ENCODE measurements at places on chromosomes 1 and 21.

- DNase-seq, result no peak
Measured at GRCh38 chr1:183043872-183044854, 20.9 kb downstream of the LAMC1 start.

- no peak for DNase-seq
Measured at GRCh38 chr1:231508941-231509340, 19.5 kb upstream of the TSNAX start.

GRCh38 chr1:208974717-208975116 lies 608.8 kb upstream of the CAMK1G start:
- no peak for DNase-seq

DNA sequence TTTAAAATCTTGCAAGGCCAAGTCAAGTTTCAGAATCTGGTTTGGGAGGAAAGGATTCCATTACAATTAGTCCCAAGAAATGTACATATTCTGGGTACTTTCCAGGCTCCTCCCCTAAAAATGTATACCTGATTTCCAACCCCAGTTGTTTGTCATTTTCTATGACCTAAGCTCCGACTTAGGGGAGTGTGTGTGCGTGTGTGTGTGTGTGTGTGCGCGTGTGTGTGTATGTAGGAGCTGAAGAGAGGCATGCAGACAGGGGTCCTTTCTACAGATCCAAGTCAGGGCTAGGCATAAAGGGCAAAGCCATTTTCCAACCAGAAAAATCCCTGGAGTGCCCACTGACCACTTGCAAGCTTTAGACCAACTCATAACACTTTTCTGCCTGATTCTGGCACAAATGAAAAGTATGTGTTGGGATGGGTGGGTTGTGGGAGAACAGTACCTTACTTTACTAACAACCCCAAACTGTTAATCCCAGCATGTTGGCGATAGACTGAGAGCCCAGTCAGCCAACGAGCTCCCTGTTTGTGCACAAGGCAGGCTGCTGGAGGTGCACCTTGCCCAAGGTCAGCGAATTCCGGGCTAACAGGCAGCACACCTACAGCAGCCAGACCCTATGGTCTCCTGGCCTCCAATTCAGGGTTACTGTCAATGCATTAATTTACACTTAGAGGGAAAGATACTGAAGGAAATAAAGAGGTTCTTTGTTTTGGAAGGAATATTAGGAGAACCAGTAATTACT lies 1.7 kb downstream of the TRABD2B start:
- no peak for DNase-seq

- DNase-seq, result no peak
Measured at GRCh38 chr1:92404661-92405060, 82.1 kb downstream of the GFI1 start.

GRCh38 chr1:207981976-207982375 lies 71.1 kb upstream of the CD34 start:
- DNase-seq, result no peak

- no peak for DNase-seq
Measured at GRCh38 chr1:20266642-20267041, 24.0 kb upstream of the VWA5B1 start.

GRCh38 chr1:196674908-196675307 lies 23.1 kb downstream of the CFH start:
- DNase-seq, result no peak

DNA sequence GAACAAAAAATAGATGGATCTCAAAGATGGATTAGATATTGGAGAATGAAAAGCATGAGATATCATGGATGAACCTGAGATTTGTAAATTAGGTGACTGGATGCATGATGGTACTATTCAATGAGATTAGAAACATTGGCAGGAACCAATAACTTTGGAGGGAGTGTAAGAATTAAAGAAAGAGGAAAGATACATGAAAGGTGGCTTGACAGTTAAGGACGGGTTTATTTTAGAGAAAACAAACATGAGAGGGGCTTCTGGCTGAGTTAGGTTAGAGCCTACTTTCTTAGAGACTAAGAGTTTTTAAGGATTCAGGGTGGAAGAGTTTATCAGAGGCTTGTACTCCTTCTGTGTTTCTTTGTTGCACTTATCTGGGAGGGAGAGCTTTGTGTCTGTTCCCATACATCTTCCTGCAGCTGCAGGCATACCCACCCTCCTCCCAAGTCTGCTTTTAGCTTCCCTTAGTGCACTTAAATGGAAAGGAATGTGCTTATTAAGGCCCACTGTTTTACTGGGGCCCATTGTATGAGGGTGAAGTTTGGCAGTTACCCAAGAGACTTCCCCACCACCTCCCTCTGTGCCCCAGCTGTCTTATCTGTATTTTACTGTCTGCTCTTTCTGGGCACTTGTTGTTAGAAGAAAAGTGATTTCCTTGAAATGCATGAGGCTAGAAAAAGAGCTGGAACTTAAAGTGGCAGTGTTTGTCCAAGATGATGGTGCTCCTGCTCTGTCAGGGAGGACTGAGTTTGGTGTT lies 26.1 kb upstream of the CR2 start:
- no peak for DNase-seq

DNA sequence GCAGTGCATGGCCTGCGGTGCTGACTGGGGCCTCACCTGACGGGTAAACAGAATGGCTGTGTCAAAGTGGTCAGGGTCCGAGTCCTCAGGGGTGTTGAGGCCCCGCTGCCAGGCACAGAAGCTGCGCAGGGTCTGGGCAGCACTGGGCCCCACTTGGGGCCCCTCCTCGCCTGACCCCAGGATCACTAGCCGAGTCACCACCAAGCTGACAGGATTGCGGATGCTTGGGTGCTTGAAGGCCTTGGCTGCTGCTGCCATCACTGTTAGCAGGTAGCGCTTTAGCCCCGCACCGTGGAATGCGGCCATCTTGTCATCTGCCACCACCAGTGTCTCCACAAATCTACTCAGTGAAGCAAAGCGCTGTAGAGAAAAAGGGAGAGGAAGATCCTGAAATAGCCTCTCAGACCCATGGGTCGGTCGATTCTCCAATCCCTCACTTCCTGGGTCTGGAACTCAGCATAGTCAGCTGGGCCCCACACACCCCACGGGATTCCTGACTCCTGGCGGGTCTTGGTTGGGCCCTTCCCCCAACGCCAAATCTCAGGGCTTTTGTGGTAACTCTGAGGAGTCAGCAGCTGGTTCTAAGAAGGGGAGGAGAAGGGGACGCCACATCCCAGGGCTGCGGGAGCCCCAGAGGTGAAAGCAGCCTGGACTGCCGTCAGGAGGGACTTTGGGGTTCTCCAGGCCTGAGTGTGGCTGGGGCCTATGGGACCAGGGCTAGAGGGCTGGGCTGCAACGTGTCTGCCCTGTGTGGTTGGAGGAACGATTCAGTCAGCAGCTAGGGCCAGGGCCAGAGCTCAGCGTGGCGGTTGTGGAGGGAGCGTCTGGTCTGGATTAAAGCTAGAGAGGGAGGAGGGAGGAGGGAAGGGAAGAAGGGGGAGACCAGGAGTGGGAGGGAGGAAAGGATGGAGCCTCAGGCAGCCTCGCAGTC lies 2.1 kb downstream of the ADAMTS4 start:
- DNase-seq, result peak; percentile 59

DNA sequence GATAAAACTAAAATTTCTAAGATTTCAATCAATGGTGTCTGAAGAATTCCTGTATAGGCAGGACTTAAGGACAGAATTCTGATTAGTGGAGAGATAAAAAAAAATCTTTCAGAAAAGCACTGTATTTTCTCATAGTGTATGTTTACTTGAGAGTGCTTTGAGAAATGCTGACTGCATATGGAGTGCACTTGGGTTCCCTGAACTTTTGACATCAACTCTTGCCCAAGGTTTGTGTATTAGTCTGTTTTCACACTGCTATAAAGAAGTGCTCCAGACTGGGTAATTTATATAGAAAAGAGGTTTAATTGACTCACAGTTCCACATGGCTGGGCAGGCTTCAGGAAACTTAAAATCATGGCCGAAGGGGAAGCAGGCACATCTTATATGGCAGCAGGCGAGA lies 275.0 kb downstream of the LRRC40 start:
- DNase-seq, result no peak

- peak; percentile 14 for DNase-seq
Measured at GRCh38 chr1:156383023-156383422, 14.0 kb downstream of the RHBG start.

DNA sequence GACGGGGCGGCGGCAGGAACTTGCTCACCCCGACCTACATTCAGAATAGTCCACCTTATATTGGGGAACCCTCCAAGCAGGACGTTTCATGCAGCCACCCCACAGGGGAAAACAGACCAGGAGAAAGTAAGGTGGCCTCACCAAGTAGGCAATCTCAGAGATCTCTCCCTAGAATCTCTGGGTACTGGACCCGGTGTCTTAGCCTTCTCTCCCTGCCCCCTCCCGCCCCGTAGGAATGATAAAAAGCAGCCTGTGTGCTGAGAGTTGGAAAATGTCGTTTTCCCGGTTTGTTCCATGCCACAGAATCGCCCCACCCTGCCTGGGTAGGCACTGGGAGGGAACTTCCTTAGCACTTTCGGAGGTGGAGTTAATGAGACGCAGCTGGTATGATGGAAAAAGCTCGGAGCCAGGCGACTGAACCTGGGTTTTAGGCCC lies 789 bp upstream of the PTPN14 start:
- DNase-seq, result no peak

- no peak for DNase-seq
Measured at GRCh38 chr1:46809071-46809470, 10.2 kb downstream of the CYP4B1 start.

DNA sequence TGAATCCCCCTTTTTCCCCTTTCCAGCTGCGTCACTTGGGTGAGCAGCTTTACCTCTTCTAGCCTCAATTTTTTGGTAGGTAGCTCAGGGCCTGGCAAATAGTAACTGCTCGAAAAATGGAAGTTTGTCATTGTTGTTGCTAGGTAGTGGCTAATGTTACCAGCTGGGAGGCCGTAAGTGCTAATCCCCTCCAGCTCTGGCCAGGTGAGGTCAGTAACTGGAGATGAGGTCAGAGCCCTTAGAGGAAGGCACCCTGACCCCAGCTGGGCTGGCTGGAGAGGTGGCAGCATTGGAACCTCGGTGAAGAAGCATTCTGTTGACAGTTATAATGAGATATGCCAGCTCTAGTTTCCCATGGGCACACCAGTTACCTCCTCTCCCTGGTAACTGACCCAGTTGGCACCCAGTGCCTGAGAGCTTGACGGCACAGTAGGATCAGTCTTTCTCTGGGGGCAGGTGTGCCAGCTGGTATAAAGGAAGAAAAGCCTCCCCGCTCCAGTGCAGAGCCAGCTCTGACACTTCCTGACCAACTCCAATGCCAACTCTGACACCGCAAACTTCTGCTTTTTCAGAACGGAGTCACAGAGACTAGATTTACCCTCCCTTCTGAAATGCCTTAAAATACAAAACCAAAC lies 35.0 kb upstream of the SLC2A1 start:
- DNase-seq, result no peak

DNA sequence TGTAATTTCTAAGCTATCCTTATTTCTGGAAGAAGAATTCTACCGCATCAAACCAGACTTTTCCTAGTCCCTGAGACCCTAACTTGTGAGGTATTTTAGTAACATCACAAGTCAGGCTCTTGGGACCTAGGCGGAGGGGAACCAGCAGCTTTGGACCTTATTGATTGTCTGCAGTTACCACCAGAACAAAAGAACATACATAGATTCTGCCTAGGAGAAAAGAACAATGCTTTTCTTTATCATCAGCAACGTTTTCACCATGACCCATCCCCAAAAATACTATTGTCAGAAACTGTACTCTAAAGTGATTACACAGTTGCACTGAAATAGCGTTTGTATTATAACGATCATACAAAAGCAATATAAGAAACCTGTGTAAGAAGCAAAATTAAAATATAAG lies 860.4 kb downstream of the USP25 start:
- DNase-seq, result no peak

- no peak for DNase-seq
Measured at GRCh38 chr1:72419229-72419628, 136.9 kb upstream of the NEGR1 start.

GRCh38 chr1:229238674-229239415 lies 32.1 kb upstream of the RAB4A start:
- DNase-seq, result no peak

DNA sequence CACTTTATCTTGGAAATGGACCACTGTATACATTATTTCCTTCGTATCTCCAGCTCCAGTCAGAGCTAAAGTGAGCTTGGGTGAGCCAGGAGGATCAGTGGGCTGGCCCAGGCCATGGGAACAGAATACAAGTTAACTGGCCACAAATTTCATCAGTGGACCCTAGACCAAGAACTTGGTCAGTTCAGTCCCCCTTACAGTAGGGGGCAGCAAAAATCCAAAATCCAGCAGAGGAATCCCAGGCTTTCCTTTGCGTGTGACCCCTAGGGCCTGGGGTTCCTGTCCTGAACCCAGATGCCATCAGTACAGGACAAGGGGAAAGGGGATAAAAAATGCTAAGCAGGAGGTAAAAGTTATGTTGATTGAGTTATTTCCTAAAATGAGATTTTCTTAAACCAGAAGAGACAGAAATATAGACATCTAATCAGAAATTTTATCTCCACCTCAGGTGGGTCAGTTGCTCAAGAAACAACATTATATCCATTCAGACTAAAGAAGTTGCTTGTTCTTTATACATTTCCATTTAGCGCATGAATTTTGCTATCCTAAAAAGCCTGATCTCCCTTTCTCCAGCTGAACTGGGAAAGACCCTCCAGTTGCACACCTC lies 24.1 kb upstream of the LCE5A start:
- no peak for DNase-seq

- peak; percentile 74 for DNase-seq
Measured at GRCh38 chr1:179081687-179082332, at the start of gene TOR3A. TSS of gene TOR3A (plus strand) at chr1:179082070. CDS start at chr1:179082129, 59 bp downstream.

- no peak for DNase-seq
Measured at GRCh38 chr1:231497629-231498152, 30.8 kb upstream of the TSNAX start.

DNA sequence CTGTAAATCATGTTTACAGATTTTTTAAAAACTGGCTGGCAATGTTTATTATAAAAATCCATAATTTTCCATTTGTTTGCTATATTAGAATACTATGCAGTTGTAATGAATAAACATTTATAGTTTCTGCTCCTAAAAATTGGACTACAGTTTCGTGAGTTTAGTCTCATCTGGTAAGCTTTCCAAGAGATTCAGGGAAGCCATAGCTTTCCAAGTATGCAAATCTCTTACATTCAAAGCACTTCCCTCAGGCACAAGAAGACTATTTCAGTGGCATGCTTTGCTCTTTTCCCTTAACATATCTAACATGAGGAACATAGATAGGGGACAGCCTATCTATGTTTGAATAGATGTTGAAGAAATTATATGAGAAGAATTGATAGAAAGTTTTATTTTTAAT lies 77.2 kb downstream of the ADGRL2 start:
- no peak for DNase-seq

- DNase-seq, result no peak
Measured at GRCh38 chr1:29502911-29503840, 266.9 kb downstream of the PTPRU start.

- no peak for DNase-seq
Measured at GRCh38 chr1:160474392-160475242, 48.4 kb downstream of the SLAMF6 start.

GRCh38 chr1:6965083-6965934 lies 180.1 kb downstream of the CAMTA1 start:
- no peak for DNase-seq

- no peak for DNase-seq
Measured at GRCh38 chr1:28526886-28527285, 21.0 kb downstream of the RCC1 start.

- peak; percentile 11 for DNase-seq
Measured at GRCh38 chr21:15301736-15302135, 236.9 kb upstream of the NRIP1 start.

- DNase-seq, result no peak
Measured at GRCh38 chr1:119635811-119636390, 12.2 kb downstream of the ZNF697 start.

GRCh38 chr1:14939527-14940284 lies 213.8 kb upstream of the TMEM51 start:
- no peak for DNase-seq
